CD4-positive, alpha-beta T cell treated with Interleukin-6 at 100 ng/mL for 8 hours (primary cell): ENCODE measurements at places on chromosomes 5 and 9.

- DNase-seq = no peak
Measured at GRCh38 chr5:96902876-96903275, 26.6 kb downstream of the ERAP2 start.

DNA sequence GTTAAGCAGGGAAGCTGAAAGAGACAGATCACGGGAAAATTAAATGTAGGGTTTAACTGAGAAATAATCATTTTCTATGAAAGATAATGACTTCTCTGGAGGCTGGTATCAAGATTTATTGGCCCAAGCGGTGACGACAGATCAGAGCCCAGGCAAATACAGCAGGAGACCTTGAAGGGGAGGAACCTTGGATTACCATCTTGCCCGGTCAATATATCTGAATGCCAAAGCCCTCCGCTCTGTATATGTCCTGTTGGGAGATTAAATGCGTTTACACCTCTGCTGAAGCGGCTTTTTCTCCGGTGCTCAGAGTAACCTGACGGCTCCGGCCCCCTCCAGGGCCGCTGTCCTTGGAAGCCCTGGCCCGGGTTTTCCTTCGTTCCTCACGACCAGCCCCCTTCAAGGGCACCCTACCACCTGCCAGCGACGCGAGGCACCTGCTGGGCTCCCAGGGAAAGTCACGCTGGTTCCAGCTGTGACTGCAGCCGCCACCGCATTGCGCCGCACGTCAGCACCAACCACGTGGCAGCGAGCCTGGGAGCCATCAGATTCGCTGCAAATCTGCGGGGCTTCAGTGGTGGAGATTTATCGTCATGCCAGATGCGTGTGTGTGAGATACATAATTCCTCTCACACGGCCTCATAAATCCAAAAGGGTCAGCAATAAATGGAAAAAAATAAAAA is 4.4 kb upstream of the QSOX2 start:
- DNase-seq = no peak

- no peak for DNase-seq
Measured at GRCh38 chr5:109739741-109740728, 50.3 kb downstream of the MAN2A1 start.

GRCh38 chr5:11386398-11386797 is 517.8 kb downstream of the CTNND2 start:
- no peak for DNase-seq

DNA sequence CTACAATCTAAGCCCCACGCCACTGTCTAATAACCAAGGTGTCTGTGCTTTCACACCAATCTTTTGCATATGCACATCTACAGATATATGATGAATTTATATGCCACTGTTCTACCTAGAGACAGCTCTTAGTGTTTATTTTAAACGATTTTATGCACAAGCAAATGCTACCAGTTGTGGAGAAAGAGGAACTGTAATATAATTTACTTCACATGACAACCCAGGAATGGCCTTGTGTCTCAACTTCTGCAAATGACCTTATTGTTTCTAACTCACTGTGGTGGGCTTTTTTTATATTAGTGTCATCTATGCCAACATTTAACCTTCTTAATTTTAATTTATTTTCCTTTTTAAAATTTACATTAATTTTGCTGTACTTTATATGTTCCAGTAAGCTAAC is 531.1 kb upstream of the TLE4 start:
- DNase-seq = no peak

GRCh38 chr5:124665625-124666024 is 80.8 kb downstream of the ZNF608 start:
- DNase-seq = no peak
